CD4-positive, alpha-beta T cell treated with Interleukin-6 at 100 ng/mL for 8 hours (primary cell): ENCODE measurements at places on chromosomes 16 and 17.
A peak's percentile ranks its signal among the peaks of the same experiment; 100 is the strongest.

- DNase-seq: no peak
Observed at GRCh38 chr17:48456589-48456988, 26.6 kb upstream of the SKAP1 start.

DNA sequence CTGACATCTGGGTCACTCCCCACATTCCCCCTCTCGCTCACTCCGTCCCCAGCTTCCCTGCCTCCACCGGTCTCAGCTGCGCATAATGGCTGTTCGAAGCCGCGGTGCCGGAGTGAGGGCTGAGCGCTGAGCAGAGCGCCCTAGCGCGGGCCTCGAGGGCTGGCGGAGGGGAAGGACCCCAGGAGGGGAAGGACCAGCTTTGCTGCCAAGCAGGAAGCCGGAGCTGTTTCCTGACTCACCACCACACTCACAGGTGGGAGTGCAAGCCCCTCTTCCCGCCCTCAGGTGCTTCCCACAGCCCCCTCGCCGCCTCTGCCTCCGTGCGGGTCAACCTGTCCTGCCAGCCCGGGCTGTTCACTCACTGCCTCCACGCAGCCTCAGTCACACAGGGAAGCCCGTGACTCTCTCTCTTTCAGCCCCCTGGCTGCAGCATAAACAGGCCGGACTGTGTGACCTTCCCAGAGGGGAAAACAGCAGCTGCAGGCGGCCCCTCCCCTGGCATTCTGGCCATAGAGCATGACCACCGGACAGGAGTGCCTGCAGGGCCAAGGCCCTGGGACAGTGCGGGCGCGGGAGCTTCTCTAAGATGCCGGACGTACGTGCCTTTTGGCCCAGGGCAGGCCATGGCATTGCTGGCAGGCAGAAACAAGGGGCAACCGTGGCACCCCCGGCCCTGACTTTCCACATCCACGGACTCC is 23.7 kb downstream of the SLC43A2 start:
- no peak for DNase-seq

DNA sequence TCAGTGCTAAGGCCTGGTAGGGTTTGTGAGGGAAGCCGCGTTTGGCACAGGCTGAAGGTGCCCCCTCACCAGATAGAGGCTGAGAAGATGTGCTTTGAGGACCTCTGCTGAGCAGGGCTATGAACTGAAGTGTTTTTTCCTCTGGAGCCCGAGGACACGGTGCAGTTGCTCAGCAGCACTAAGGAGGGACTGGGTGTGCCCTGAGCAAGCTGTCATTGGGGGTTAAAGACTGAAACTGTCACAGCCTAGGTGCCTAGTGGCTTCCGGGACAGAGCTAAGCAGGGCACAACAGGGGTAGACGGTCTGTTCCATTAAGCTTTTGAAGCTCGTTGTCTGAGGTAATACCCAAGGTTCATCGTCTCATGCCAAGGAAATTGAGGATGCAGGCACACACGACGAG is 24.8 kb upstream of the ASGR2 start:
- DNase-seq: no peak

GRCh38 chr17:64015447-64015846 is 5.0 kb downstream of the ICAM2 start:
- DNase-seq: no peak

DNA sequence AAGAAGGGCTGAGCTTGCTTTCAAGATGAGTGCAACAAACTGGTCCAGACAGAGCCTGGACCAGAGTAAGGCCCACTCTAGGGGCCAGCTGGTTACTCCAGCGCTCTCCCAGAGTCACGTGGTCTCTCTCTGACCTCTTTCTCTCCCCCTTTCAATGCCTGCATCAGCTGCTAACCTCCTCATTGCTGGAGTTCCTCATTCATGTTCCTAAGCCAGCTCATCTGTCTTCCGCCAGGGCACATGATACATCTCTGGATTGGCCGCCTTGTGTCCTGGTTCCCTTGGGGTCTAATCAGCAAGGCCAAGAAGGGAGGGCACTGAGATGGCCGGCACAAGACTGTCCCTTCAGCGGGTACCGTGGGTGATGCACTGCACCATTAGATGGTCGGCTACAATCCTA is 26.9 kb upstream of the ZFP90 start:
- DNase-seq: no peak

DNA sequence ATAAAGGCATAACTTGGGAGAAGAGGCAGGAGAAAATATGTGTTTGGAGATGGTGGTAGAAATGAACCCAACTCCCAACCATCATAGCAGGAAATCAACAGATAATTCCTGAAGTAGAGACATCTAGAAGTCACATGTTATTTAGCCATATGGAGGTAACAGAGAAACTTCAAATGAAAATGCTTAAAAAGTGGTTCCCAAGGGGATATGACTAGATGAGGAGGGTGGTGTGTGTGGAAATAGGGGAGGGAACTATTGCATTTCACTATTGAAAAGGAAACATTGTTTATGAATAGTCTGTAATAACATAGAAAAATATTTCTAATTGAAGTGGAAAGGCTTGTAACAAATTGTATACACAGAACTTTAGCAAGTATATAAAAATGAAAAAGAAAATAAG is 412.0 kb downstream of the SHISA9 start:
- DNase-seq: no peak

GRCh38 chr17:5182597-5183409 is 8.9 kb downstream of the ZNF594 start:
- DNase-seq: no peak

GRCh38 chr17:63999680-64000531 is 1.8 kb downstream of the PRR29 start:
- DNase-seq: no peak

GRCh38 chr16:85395207-85395912 is 217.8 kb upstream of the GSE1 start:
- no peak for DNase-seq

GRCh38 chr16:53156516-53156915 is 101.7 kb downstream of the CHD9 start:
- no peak for DNase-seq

- DNase-seq: no peak
Observed at GRCh38 chr17:41553987-41554680, 17.7 kb downstream of the KRT9 start.

DNA sequence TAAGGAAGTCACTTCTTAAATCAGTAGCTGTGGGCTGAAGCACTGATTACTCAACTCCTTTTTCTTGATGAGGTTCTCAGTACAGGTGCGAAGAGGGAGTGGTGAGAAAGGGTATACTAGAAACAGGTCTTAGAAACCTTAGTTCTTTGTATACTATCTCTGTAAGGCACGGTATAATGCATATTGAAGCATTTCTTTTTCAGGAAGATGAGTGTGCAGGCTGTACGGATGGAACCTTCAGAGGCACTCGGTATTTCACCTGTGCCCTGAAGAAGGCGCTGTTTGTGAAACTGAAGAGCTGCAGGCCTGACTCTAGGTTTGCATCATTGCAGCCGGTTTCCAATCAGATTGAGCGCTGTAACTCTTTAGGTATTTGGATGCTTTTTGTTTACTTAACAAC is 39.2 kb downstream of the CYLD start:
- peak; percentile 9 for DNase-seq

DNA sequence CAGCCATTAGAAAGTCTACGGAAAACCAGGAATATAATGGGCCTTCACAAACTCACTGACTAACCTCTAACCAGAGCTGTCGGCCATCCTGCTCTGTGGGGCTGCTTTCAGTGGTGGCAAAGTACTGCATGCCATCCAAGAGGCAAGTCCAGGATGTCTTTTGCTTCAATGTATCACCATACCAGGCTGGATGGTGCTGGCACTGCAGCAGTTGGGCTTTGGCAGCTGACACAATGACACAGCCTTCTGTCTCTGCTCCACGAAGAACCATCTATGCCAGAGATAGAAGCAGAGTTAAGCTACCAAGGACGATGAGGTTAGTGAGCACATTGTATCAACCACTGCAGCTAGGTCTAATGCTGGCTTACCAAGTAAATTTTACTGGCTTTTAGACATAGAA is 9.7 kb upstream of the RSKR start:
- no peak for DNase-seq

GRCh38 chr16:86833136-86833535 is 254.8 kb downstream of the FOXL1 start:
- no peak for DNase-seq

DNA sequence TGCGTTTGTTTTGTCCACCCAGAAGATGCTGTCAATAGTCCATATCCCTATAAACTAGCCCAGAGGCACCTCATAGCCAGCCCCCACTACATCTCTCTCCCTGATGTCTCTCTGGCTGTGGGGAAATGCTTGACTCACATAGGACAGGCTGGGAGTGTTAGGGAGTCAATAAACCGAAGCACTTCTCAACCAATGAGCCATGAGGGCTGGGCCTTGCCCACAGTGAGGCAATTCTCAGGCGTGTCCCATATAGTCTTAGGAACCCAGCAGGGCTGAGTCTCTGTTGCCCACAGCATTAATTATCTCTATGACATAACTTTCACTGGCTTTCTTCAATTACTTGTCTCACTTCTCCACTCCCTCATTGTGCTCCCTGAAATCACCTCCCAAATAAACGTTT is 387.3 kb upstream of the CDH11 start:
- DNase-seq: no peak

DNA sequence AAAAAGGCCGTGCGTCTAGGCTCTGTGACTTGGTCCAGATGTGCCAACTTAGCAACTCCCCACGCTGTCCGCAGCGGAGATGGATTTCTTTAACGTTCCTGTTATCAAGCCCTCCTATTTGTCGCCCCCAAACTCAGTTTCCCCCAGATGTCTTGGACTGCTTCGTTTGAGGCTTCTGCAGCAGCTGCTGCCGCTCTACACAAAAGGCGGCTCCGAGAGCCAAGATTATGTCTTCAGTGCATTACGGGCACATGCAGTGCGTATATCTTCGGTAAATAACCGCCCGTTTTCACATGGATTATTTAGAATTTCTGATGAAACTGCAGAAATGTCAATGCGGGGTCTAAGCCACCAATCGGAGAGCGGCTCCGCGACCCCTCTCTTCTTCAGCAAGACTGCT is 240.6 kb upstream of the ZFHX3 start:
- DNase-seq: no peak

GRCh38 chr16:56635441-56635967 is 3.0 kb upstream of the MT1A start:
- no peak for DNase-seq

GRCh38 chr17:10812674-10813073 is 8.8 kb upstream of the TMEM238L start:
- DNase-seq: no peak

- no peak for DNase-seq
Observed at GRCh38 chr17:79800325-79801155, 3.7 kb upstream of the CBX8 start.

DNA sequence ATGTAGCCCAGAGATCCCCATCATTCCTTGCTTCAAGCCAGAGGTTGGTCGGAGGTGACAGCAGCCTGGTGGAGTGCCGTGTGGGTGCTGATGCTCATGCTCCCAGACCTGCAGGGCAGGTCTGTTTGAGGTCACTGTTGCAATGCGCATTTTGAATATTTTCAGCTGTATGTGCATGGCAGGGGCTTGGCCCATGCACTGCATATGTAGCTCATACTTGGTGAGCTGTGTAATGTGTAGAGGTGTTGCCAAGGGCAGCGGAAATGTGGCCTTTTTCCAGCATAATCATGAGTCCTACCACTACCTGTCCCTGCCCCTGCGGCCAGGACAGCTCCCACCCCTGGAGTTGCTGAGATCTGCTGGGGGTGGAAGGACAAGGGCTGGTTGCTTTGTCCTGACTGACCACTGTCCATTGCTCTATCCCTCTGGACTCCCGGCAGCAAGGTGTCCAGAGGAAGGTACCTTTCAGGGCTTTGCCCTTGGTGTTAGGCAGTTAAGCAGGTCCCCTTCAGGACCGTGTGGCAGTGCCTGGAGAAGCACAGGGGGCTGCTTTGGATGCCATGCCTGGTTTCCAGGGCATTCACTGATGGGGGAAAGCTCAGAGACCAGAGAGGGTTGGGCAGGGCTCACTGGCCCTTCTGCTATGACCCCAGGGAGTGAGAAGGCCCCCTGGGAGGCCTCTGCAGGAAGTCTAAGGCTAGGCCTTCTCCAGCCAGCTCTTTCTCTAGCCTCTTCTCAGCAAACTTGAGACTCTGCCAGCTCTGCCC is 215.2 kb downstream of the NTN1 start:
- DNase-seq: no peak

DNA sequence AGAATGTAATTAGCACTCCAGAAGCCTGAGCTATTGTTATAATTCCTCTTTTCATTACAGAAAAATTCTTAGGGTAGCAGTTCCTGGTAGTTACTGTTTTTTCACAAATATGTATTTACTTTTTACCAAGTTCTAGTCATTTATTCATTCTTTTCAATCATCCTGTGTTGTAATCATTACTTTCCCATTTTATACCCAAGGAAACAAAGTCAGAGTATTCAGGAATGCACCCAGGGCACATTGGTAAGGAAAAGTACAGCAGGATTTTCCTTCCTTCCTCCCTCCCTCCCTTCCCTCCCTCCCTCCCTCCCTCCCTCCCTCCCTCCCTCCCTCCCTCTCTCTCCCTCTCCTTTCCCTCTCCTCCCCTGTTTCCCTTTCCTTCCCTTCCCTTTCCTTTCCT is 115.9 kb upstream of the RBFOX1 start:
- DNase-seq: no peak

DNA sequence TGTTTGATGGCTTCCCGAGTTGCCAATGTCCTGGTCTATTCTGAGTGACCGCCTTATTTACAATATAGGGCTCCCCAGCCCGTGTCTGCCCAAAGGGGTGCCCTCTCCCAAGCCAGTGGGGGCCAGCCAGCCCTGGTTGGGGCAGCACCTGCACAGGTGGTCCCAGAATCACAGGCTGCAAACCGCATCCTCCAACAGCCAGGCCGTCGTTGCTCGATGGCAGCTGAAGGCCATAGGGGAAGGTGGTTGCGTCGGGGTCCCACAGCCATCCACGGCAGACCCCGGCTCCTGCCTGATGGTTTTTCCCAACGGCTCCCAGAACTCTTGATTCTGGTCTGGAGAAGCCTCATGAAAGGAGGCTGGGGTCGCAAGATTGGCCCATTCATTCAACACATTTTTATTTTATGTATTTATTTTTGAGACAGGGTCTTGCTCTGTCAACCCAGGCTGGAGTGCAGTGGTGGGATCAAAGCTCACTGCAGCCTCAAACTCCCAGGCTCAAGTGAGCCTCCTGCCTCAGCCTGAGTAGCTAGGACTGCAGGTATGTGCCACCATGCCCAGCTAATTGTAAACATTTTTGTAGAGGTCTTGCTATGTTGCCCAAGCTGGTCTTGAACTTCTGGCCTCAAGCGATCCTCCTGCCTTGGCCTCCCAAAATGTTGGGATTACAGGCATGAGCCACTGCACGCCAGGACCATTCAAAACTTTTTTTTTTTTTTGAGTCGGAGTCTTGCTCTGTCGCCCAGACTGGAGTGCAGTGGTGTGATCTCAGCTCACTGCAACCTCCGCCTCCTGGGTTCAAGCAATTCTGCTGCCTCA is 79.0 kb upstream of the TOB1 start:
- no peak for DNase-seq

GRCh38 chr17:247767-248166 is 66.3 kb upstream of the DOC2B start:
- no peak for DNase-seq
